ENCODE measurements at places on chromosomes 1 and 21. TPM values are rescaled to one million over a fixed set of nuclear protein-coding genes. Genes with fewer than 3 reads are reported as not detected.

AVPR1B gene
- not detected for total RNA-seq

GRCh38 chr21:31480228-31480627 lies 136.2 kb upstream of the TIAM1 start:
- H3K27ac ChIP-seq, result no peak overlapping the region
- no peak for DNase-seq
- no peak overlapping the region for H3K4me3 ChIP-seq
- no peaks in the 10 kb centered on the region for H3K4me1 ChIP-seq
- no peaks in the 10 kb centered on the region for H3K27me3 ChIP-seq

DNA sequence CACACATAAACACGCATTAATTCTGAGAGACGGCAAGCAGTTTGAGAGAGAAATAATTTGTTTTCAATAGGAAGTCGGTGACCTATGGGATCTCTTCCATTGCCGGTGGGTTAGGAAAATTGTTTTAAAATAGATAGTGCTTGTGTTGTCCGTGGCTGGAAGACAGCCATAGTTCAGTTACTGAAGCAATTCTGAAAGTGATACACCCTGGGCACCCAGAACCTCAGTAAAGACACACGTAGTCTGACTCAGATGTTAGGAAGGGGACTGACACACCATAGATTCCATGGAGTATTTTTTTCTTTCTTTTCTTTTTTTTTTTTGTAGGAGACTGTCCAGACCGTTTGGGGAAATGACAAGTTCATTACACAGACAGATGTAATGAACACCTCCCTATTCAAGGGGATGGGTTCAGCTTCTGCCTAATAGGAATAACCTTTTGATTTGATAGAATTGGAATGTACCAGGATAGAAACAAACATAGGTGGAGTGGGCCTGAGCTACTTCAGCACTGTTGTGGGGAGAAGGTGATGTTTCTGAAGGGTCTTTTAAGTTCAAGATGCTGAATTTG lies 1.6 kb downstream of the C1orf21 start:
- H3K27ac ChIP-seq, result no peak overlapping the region
- no peaks in the 10 kb centered on the region for H3K36me3 ChIP-seq
- peaks cover 13% of the 10 kb centered on the region for H3K4me1 ChIP-seq
- H3K4me3 ChIP-seq, result peak overlapping the region; percentile 82
- H3K27me3 ChIP-seq, result peaks cover 71% of the 10 kb centered on the region

DNA sequence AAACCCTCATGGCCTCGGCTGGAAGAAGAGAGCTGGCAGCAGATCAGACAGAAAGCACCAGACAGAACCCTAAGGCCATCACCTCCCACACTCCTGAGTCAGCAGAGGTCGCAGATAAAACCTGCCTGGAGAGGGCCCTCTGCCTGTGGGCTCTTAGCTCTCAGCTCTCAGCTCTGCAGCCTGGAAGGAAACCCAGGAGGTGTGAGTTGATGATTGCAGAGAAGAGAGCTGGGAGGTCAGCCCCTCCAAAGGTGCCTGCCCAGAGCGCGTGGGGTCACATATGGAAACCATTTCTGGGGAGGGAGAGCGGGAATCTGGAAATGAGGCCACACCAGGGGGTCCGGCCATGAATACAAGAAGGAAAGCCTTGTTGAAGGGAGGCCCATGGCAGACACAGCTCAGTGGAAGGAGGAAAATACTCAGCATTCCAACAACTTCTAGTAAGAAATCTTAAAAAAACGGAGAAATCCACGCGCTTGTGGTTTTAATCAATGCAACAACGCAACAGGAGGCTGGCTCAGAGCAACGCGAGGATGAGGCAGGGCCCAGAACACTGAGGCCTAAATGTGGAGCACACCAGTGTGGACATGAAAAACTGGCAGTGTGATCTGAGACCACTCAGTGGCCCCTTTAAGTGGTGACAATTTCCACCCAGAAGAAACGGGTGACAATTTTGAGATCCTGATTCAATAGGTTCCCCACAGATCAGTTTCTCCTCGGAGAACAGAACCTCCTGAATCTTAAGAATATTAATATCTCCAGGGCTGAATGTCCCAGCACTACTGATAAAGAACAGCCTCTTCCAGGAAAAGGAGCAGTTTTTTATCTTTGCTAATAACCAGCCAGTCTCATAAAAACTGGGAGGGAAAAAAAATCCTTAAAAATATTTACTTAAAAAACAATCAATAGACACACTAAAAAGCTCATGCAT lies 45.7 kb downstream of the PSMG1 start:
- no peak overlapping the region for H3K4me3 ChIP-seq
- H3K36me3 ChIP-seq, result no peaks in the 10 kb centered on the region
- H3K27ac ChIP-seq, result no peak overlapping the region
- H3K4me1 ChIP-seq, result no peaks in the 10 kb centered on the region
- no peak for DNase-seq

DNA sequence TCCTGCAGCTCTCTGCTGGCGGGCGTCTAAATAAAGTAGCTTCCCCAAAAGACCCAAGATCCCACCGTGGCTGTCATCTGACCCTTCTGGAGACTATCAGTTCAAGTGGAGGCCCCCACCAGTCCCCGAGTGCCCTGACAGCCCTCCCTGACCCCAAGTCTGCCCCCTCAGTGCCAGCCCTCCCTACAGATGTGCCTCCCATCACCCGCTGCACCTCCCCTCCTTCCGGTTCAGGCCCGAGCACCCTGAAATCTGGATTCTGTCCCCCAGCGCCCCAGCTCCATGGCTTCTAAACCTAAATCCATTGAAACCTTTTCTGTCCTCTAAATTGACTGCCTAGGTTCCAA lies 595 bp downstream of the IL10RB start:
- peak overlapping the region; percentile 95 for H3K27ac ChIP-seq
- DNase-seq, result peak; percentile 49
- H3K36me3 ChIP-seq, result peaks cover 49% of the 10 kb centered on the region

DNA sequence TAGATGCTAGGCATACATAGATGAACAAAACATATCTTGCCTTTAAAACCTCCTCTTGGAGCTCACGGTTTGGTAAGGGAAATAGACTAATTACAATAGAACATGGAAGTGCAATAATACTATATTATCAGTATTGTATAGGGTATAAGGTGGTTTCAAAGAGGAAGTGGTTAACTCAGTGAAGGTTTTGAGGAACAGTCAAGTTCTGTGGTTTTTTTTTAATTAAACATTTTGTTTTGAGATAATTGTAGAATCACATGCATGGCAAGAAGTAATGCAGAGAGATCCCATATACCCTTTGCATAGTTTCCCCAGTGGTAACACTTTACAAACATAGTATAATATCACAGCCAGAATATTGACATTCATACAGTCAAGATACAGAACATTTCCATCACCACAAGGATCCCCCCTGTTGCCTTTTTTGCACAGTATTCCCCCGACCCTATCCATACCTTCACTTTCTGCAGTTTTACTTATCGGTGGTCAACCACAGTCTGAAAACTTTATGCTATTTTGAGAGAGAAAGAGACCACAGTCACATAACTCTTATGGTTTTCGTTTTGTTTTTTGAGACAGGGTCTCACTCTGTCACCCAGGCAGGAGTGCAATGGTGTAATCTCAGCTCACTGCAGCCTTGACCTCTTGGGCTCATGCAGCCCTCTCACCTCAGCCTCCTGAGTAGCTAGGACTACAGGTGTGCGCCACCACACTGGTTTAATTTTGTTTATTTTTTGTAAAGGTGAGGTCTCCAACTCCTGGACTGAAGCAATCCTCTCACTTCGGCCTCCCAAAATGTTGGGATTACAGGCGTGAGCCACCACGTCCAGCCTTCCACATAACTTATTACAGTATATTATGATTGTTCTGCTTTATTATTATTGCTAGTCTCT lies 60.5 kb upstream of the KIAA1614 start:
- H3K27me3 ChIP-seq, result no peaks in the 10 kb centered on the region
- no peak overlapping the region for H3K27ac ChIP-seq
- peaks cover 23% of the 10 kb centered on the region for H3K4me1 ChIP-seq
- no peak overlapping the region for H3K4me3 ChIP-seq
- no peak for DNase-seq

GRCh38 chr1:234276151-234276788 lies 97.0 kb upstream of the COA6 start:
- no peak overlapping the region for H3K4me3 ChIP-seq
- peaks cover 8% of the 10 kb centered on the region for H3K36me3 ChIP-seq
- H3K27me3 ChIP-seq, result peaks cover 18% of the 10 kb centered on the region
- DNase-seq, result no peak
- H3K27ac ChIP-seq, result no peak overlapping the region

DNA sequence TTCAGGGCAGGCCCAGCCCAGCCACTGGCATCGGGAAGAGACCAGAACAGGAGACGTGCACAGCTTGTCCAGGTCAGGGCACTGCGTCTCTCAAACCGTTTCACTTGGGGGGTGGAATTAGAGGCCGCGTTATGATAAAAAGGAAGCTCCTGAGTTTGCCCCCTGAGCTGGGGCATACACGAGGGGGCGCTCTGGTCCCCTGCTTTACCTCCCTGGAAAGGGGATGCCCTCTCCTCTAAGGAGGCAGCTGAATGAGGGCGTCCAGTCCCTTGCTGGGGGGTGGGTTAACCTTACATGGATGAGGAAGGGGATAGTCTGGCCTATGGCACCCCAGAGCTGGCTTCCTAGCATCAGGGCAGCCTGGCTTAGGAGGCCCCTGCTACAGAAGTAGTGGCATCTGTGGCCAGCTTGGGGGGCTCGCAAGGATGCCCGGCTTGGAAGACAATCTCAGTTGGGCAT lies 2.3 kb downstream of the MYOG start:
- no peaks in the 10 kb centered on the region for H3K36me3 ChIP-seq
- no peak overlapping the region for H3K4me3 ChIP-seq
- DNase-seq, result no peak
- no peak overlapping the region for H3K27ac ChIP-seq
